ENCODE measurements at places on chromosomes 4 and X. TPM values are rescaled to one million over a fixed set of nuclear protein-coding genes. Genes with fewer than 3 reads are reported as not detected.
A peak's percentile ranks its signal among the peaks of the same experiment; 100 is the strongest.

DNA sequence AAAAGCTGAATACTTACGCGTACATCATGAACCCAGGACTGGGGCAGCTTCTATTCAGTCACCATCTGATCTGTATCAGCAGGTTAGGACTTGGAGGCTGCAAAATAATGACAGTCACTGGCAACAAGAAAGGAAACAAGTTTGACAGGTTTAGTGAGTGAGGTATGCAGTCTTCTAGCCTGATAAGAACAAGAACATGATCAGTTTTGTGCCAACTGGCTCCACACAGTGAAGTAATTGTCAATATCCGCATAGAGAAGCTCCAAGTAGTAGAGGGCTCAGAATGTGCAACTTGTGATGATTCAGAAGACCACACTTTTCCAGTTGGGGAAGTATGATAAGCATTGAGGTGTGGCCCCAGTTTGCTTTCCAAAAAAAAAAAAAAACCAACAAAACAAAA, at the start of gene TMPRSS11F:
Gene TMPRSS11F, minus strand, starts transcription at position 77 of the 400 bp plus-strand sequence. Its CDS starts 49 bp downstream, at position 28.
- H3K36me3 ChIP-seq, result no peaks in the 10 kb centered on the region
- no peaks in the 10 kb centered on the region for H3K4me1 ChIP-seq
- H3K27me3 ChIP-seq, result no peaks in the 10 kb centered on the region
- H3K4me3 ChIP-seq, result no peak within 1 kb of the TSS

DNA sequence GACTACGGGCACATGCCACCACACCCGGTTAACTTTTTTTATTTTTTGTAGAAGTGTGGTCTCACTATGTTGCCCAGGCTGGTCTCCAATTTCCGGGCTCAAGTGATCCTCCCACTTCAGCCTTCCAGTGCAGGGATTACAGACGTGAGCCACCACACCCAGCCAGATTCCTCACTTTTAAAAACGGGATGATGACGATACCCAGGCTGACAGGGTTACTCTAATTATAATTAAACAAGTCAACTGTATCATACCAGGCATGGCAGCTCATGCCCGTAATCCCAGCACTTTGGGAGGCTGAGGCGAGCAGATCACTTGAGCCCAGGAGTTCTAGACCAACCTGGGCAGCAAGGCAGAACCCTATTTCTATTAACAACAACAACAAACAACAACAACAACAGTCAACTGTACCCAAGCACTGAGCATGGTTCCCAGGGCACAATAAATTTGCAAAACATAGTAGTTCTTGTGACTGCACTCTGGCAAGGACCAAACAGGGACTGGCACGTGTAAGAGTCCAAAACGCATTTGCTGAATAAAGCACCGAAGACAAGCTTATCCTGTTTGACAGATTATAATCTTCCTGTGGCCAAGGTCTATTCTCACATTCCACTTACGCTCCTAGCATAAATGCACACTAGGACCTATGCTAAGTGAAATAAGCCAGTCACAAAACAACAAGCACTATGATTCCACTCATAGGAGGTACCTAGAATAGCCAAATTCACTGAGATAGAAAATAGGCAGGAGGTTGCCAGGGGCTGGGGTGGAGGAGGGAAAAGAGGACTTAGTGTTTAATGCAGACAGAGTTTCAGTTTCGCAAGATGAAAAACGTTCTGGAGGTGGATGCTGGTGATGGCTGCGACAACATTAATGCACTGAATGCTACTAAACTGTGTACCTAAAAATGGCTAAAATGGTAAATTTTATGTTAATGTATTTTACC, 77.5 kb downstream of the IRF2 start:
- H3K36me3 ChIP-seq, result peaks cover 9% of the 10 kb centered on the region
- H3K27me3 ChIP-seq, result no peaks in the 10 kb centered on the region
- no peak for DNase-seq
- no peaks in the 10 kb centered on the region for H3K4me1 ChIP-seq

DNA sequence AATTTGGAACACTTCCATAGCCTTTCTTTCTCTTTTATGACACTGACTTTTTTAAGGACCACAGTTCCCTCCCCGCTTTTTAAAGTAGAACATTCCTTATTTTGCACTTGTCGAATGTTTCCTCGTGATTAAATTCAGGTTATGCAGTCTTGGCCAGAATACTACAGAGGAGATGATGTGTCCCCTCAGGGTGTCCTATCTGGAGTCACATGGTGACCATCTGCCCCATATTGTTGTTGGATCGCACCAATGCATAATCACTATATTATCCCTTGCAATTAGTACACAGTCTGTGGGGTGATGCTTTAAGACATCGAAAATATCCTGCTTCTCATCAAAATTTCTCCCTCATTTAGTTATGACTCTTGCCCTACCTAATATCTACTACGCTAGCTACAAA, 27.4 kb downstream of the WDFY3 start:
- H3K27ac ChIP-seq, result no peak overlapping the region
- no peaks in the 10 kb centered on the region for H3K36me3 ChIP-seq
- DNase-seq, result no peak
- H3K4me1 ChIP-seq, result no peaks in the 10 kb centered on the region
- H3K27me3 ChIP-seq, result no peaks in the 10 kb centered on the region
- H3K4me3 ChIP-seq, result no peak overlapping the region

- H3K4me3 ChIP-seq, result no peak overlapping the region
- no peaks in the 10 kb centered on the region for H3K4me1 ChIP-seq
- H3K36me3 ChIP-seq, result no peaks in the 10 kb centered on the region
- peak overlapping the region; percentile 49 for H3K27ac ChIP-seq
- no peaks in the 10 kb centered on the region for H3K27me3 ChIP-seq
- peak; percentile 82 for DNase-seq
Observed at GRCh38 chrX:13669246-13669737, 16.4 kb downstream of the TCEANC start.

GRCh38 chr4:48742412-48742811, 37.7 kb downstream of the FRYL start:
- no peak overlapping the region for H3K4me3 ChIP-seq
- no peaks in the 10 kb centered on the region for H3K27me3 ChIP-seq
- no peaks in the 10 kb centered on the region for H3K36me3 ChIP-seq
- H3K27ac ChIP-seq, result no peak overlapping the region
- no peak for DNase-seq

The TMSB15C gene
- total RNA-seq, result 0.89 TPM

The SULT1B1 gene
- 129 TPM for total RNA-seq

GRCh38 chr4:10746371-10747171, 62.0 kb upstream of the CLNK start:
- H3K4me1 ChIP-seq, result no peaks in the 10 kb centered on the region
- DNase-seq, result no peak
- no peaks in the 10 kb centered on the region for H3K36me3 ChIP-seq

- H3K4me3 ChIP-seq, result no peak overlapping the region
- H3K27me3 ChIP-seq, result no peaks in the 10 kb centered on the region
- H3K27ac ChIP-seq, result no peak overlapping the region
- no peak for DNase-seq
- H3K4me1 ChIP-seq, result no peaks in the 10 kb centered on the region
Observed at GRCh38 chr4:121692261-121692660, 4.5 kb downstream of the ANXA5 start.

DNA sequence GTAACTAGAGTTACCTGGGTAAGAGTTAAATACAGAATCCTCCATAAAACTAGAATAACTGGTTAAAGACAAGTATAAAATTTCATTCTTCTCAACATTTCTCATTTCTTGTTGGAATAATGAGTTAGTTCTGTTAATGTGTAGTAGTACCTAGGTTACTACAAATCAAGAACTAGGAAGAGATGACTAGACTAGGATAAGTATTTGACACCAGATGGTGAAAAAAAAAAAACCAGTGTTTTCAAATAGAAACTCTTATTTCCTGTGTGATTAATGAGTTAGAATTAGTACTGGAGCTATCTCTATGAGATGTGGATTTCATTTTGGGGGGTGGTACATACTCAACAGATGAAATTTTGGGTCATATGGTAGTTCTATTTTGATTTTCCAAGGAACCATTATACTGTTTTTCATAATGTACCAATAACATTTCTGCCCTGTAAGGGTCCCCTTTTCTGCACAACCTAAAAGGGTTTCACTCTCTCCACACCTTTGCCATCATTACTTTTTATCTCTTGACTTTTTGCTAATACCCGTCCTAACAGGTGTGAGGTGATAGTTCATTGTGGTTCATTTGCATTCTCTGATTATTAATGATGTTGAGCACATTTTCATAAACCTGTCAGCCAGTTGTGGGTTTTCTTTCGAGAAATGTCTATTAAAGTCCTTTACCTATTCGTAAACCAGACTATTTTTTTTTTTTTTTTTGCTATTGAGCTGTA, 1.7 kb upstream of the VCX start:
- no peak for DNase-seq
- H3K27ac ChIP-seq, result no peak overlapping the region
- H3K36me3 ChIP-seq, result no peaks in the 10 kb centered on the region

The SLC10A6 gene
- total RNA-seq, result 0.40 TPM

- no peaks in the 10 kb centered on the region for H3K27me3 ChIP-seq
- H3K4me3 ChIP-seq, result no peak overlapping the region
- peak overlapping the region; percentile 61 for H3K27ac ChIP-seq
- H3K36me3 ChIP-seq, result no peaks in the 10 kb centered on the region
- H3K4me1 ChIP-seq, result no peaks in the 10 kb centered on the region
Observed at GRCh38 chr4:73895201-73896175, 26.3 kb downstream of the CXCL1 start.

The PNMA3 gene
- total RNA-seq, result 0.21 TPM

GRCh38 chrX:48786341-48786800, at the start of gene GATA1:
Gene GATA1 (plus strand): TSS chrX:48786590. CDS start chrX:48791110, 4,520 bp downstream.
- H3K27me3 ChIP-seq, result peaks cover 4% of the 10 kb centered on the region
- no peak within 1 kb of the TSS for H3K27ac ChIP-seq
- H3K4me3 ChIP-seq, result no peak within 1 kb of the TSS
- no peak for DNase-seq
- no peaks in the 10 kb centered on the region for H3K36me3 ChIP-seq
- no peaks in the 10 kb centered on the region for H3K4me1 ChIP-seq

The CENPU gene
- total RNA-seq, result 28.1 TPM

The CCKAR gene
- total RNA-seq, result not detected

Data from colonic mucosa (tissue), 4 donors.